ENCODE measurements at places on chromosomes 5 and 9. TPM values are rescaled to one million over a fixed set of nuclear protein-coding genes. Genes with fewer than 3 reads are reported as not detected.

DNA sequence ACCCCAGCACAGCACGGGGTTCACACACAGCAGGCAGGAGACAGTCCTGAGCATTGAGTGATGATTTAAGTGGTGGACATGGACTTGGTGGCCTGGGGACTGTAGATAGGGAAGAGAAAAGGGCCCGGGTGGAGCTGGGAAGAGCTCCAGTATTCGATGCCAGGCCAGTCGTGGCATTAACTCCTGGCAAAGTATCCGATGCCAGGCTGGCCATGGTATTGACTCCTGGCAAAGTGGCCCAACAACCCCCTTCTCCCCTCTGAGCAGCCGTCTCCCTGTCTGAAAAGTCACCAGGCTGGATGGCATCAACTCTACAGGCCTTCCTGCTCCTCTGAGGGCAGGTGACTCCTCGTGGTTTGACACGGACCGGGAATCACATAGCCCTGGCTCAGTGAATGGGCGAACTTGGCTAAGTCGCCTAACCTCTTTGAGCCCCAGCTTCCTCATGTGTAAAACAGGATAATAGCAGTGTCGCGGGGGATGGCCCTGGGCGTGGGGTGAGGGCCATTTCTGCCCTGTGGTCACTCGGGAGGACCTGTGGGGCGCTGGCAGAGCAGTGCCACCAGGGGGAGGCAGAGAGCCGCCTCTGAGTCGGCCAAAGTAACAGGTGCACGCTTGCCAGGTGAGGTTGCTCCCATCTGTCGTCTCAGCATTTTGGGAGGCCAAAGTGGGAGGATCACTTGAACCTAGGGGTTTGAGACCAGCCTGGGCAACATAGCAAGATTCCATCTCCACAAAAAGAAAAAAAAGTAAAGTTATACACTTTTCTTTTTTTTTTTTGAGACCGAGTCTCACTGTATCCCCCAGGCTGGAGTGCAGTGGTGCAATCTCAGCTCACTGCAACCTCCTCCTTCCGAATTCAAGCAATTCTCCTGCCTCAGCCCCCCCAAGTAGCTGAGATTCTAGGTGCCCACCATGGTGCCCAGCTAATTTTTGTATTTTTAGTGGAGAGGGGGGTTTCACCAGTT is 5.7 kb upstream of the SEC16A start:
- DNase-seq = peak; percentile 53

DNA sequence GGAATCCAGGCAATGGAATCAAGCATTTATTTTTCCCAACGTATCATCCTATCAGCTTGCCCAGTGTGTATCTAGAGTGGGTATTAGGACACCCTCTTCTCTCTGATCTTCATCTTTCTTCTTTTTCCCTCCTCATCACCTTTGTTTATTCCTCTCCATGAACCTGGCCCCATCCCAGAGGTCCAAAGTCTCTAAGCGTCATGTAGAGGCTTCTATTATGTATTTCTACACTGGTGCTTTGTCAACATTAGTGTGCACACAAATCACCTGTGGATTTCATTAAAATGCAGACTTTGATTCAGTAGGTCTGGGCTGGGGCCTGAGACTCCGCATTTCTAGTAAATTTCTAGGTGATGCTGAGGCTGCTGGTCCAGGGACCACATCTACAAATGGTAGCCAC is 19.8 kb upstream of the PIP5K1B start:
- DNase-seq = no peak

- no peak for DNase-seq
Measured at GRCh38 chr5:126351153-126351552, 72.1 kb upstream of the GRAMD2B start.

The NFIL3 gene
- 37.0 TPM for total RNA-seq

The RAD50 gene
- 28.4 TPM for total RNA-seq

DNA sequence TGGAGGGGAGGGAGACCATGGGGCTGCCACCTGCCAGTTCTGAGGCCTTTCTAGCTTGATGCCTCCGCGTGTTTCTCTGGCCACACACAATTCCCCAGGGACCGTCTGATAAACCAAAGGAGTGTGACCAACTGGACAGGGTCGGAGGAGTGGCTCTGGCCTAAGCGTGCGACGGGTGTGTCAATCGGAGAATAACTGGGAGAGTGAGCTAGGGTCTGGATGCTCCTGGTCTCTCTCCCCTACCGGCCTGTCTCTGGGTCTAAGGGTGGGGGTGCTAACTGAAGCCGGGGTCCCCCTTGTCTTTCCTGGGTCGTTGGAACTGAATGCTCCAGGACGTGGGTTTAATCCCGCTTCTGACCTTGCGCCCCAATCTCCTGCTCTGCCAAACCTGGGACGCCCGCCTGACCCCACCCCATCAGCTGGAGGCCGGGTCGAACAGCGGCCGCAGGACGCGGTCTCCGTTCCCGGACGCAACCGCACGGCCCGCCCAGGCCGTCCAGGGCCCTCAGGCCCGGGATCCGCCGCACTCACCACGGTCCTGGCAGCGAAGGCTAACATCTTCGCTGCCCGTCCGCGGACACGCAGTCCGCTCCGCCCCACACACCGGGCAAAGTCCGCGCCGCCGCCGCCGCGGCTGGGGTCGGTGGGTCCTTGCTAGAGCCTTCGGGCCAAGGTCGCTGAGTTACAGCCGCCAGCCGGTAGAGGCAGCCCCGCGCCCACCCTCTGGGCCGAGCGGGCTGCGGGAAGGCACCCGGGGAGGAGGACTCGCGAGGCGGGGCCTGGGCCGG is 447 bp downstream of the CRAT start:
- peak; percentile 14 for DNase-seq

The TRPM6 gene
- total RNA-seq = 2.3 TPM

- no peak for DNase-seq
Measured at GRCh38 chr5:180180421-180180820, 28.6 kb downstream of the RASGEF1C start.

- no peak for DNase-seq
Measured at GRCh38 chr9:27496135-27496504, 28.0 kb upstream of the IFNK start.

The ORM2 gene
- 24.9 TPM for total RNA-seq

- DNase-seq = peak; percentile 78
Measured at GRCh38 chr9:13717322-13718054, 438.0 kb upstream of the MPDZ start.

DNA sequence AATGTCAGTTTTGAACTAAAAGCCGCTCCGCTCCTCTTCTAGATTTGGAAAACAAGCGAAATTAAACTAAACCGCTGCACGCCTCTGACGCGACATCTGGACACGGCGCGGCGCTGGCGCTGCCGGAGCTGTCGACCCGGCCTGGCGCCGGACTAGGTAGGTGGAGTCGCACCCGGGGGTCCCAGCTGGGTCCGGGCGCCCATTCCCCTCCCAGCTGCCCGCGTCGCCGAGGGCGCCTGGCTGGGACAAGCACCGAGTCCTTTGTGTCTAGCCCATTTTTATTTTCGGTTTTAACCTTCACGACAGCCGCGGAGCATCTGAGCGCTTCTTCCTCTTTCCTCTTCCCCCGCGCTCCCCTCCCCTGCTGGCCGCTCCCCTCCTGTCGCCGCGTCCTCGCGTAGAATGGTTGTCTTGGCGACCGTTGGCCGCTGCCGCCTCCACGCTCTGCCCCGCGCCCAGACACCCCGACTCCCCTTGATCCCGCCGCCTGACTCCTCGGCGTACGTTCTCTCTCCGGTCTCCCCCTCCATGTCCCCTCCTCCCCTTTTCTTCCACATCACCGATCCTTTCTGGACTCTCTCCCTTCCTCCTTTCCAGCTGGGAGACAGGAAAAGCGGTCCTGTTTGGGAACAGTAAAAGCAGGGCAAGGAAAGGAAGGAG is 545 bp downstream of the CDKN2B-AS1 start:
- peak; percentile 56 for DNase-seq

The FKBP15 gene
- total RNA-seq = 43.2 TPM

DNA sequence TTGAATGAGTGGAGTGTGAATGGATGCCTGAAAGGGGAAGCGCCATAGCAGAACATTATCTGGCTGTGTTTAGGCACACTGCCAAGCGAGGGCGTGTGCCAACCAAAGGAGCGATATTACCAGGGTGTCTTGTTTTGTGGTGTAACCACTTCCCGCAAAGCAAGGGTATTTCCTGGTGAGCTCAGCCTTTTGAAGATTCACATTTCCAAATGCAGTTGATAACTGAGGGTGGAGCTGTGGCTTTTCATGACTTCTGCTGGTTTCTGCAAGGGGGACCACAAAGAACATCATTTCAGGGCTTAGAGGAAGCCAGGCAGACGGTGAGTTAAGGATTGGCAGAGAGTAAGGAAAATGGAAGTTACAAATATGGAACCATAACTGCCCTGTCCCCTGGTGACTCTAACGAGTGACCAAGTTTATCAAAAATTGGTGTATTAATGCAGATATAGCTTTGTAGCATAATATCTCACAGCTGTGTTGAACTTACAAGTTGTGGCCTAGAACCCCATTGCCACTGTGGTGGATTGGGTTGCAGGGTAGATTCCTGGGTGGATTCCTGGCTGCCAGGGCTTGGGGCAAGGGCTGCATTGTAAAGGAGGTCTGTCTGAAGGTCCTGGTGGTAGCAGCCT is 71.4 kb downstream of the RALGPS1 start:
- peak; percentile 17 for DNase-seq

The PPP2R2B gene
- 0.94 TPM for total RNA-seq

The SLC36A2 gene
- not detected for total RNA-seq

DNA sequence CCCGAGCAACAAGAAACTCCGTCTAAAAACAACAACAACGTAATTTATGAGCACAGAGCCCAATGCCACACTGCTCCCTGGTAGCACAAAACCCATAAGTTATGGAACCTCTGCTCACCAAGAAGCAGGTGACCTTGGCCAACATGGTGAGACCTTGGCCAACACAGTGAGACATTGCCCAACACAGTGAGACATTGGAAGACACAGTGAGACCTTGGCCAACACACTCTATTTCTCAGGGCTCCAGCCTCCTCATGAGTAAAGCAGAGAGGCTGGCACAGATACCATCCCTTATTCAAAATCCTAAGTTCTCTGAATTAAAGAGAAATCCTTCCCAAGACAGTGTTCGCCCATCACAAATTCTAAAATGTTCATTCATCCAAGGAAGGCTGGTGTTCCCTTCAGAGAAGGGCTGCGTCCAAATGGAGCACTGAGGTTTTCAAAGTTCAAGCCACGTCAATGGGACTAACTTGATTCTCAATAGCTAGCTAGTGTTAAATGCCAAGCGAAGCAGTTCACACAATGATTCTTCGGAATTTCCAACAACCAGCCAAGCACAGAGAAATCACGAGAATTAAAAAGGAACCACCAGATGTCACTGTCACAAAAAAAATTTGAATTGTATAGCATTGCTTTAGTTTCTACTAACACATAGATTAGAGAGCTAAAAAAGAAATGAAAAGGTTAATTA is 29.5 kb downstream of the TTC39B start:
- DNase-seq = peak; percentile 76

DNA sequence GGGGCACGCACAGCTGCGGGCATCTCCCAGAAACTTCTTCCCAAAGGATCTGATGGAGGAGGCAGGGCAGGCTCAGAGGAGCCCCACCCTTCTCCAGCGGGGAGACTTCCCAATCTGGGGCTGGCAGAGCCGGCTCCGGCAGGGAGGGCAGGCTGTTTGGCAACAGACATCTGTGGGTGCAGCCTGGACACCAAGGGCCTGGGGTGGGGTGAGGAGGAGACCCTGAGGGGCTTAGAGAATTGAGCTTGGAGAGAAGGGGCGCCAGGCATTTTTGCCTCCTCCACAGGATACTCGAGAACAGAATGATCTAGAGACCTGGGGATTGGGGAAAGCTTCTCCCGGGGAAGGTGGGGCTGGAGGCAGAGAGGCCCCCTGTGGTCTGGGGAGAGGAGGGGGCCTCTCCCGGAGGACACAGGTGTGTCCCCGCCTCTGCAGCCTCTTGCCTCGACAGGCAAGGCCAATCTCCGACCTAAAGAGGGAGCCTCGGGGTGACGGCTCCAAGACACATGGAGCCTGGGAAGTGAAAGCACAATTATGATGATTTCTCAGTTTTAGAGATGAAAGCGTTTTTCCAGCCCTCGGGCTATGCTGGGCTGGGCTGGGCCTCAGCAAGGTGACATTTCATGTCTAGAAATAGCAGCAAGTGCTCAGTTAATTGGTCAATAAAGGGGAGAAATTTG is 8.4 kb downstream of the LHX3 start:
- no peak for DNase-seq

The ARID3C gene
- not detected for total RNA-seq

The PAIP2 gene
- total RNA-seq = 82.3 TPM

GRCh38 chr5:168642019-168642418 is 62.9 kb upstream of the PANK3 start:
- DNase-seq = no peak

The CARD9 gene
- 3.8 TPM for total RNA-seq

DNA sequence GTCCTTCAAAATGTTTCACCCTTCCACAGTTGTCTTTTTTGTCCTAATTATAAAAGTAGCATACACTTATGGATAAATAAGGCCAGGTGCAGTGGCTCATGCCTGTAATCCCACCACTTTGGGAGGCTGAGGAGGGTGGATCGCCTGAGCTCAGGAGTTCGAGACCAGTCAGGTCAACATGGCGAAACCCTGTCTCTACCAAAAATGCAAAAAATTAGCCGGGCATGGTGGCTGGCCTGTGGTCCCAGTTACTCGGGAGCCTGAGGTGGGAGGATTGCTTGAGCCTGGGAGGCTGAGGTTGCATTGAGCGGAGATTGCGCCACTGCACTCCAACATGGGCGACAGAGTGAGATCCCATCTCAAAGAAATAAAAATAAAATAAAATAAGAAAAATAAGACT is 1.6 kb downstream of the C5orf52 start:
- DNase-seq = no peak

The HEMGN gene
- 21.6 TPM for total RNA-seq

The PLAC8L1 gene
- total RNA-seq = not detected

GRCh38 chr5:172166030-172166826 is 21.8 kb downstream of the STK10 start:
- peak; percentile 28 for DNase-seq

GRCh38 chr9:35800530-35800929 is 9.1 kb downstream of the NPR2 start:
- no peak for DNase-seq

DNA sequence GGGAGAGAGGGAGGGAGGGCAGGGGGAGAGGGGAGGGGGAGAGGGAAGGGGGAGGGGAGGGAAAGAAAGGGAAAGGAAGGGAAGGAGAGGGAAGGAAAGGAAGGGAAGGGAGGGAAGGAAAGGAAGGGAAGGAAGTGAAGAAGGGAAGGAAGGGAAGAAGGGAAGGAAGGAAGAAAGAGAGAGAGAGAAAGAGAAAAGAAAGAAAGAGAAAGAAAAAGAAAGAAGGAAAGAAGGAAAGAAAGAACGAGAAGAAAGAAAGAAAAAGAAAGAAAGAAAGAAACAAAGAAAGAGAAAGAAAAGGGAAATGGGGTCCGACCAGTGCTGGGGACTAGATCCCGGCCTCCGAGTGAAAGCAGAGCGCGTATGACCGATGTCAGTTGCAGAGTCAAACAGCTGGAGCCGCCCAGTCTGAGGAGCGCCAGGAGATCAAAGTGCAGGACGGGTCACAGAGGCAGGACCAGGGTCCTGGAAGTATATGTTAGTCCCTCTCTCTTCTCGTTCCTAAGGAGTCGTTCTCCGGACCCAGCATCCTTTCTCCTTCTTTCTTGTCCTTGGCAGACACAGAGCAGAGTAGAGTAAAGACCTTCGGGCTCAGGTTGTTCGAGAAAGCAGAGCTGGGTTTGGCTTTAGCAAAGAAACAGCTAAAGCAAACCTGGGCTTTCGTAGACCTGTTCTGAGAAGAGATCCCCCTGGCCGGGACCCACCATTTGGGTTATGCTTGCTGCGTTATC is 305.4 kb upstream of the MSX2 start:
- peak; percentile 17 for DNase-seq

GRCh38 chr5:176866707-176867310 is 32.3 kb downstream of the HK3 start:
- no peak for DNase-seq

GRCh38 chr5:96259151-96259772 is 173.8 kb downstream of the PCSK1 start:
- DNase-seq = no peak

GRCh38 chr5:102760815-102761214 is 5.7 kb downstream of the PAM start:
- peak; percentile 62 for DNase-seq

The UBE2R2 gene
- 29.5 TPM for total RNA-seq

The PDE6A gene
- total RNA-seq = 0.06 TPM
